ENCODE measurements at places on chromosomes 6 and 20.

DNA sequence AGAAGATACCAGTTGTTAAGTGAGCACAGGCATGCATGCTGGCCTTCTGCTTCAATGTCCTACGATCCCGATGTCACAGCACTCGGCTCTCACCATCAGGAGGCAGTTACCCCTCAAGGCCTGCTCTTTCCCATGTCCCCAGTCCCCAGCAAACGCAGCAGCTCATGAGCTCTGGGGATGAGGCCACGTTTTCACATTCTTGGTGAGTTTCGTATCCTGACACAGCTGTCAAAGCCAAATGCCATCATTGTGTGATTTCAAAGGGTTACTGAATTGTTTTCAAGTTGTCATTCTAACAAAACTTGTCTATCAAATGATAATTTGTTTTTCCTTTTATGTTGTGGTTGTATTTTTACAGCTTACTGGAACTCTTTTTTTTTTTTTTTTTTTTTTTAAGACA lies 226.9 kb upstream of the KCNG1 start:
- no peak for DNase-seq

GRCh38 chr20:46089167-46089416 lies 670 bp downstream of the NCOA5 start:
- DNase-seq, result no peak

DNA sequence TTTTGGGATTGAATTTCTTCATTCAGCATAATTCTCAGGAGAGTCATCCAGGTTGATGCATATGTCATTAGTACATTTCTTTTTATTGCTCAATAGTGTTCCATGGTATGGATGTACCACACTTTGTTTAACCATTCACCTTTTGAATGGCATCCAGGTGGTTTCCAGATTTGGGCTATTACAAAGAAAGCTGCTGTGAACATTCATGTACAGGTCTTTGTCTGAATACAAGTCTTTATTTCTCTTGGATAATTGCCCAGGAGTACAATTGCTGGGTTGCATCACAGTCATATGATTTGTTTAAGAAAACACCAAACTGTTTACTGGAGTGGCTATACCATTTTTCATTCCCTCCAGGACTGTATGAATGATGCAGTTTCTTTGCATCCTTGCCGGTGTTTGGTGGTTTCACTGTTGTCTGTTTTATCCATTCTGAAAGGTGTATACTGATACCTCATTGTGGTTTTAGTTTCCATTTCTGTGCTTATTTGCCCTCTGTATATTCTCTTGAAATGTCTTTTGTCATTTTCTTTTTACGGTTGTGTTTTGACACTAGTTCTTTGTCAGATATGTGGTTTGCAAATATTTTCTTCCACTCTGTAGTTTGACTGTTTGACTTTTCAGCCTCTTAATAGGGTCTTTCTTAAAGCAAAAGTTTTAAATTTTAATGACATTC lies 8.8 kb downstream of the CDKAL1 start:
- DNase-seq, result no peak

DNA sequence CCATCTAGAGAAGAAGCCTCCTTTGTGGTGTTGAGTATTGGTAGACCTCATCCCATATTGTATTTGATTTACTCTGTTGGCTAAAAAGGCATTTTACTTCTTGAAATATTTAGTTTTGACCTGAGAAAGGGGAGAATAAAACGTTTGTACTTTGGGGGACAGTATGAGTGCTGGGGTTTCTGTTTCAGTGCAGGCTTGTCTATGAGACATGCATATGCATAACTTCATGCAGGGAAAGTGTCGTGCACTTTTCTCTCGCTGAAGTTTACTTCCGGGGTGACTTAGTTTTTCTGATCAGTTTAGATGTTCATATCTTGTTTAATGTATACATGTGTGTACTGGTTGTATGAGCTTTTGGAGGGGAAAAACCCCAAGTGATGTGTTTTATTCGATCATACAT lies 59.5 kb downstream of the UTRN start:
- no peak for DNase-seq

DNA sequence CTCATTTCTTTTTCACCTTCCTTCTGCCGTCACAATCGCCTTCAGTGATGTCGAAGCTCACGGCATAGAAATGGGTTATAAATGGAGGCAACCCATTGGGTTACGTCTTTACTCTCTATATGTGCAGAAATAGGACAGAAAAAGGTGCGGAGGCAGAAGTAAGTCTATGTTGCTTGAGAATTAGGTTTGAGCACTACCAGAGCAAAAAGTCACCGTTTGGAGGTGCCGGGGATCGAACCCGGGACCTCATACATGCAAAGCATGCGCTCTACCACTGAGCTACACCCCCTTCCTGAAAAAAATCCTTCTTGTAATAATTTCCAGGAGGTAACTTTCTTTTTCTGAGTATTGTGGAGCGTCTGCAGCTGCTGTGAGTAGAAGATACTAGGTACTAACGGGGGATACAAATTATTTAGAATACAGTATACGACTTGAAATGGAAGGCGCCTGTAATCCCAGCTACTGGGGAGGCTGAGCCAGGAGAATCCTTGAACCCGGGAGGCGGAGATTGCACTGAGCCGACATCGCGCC lies 134.2 kb downstream of the TRIM27 start:
- DNase-seq, result peak; percentile 14

- DNase-seq, result no peak
Measured at GRCh38 chr6:122620428-122620827, 10.2 kb downstream of the PKIB start.

DNA sequence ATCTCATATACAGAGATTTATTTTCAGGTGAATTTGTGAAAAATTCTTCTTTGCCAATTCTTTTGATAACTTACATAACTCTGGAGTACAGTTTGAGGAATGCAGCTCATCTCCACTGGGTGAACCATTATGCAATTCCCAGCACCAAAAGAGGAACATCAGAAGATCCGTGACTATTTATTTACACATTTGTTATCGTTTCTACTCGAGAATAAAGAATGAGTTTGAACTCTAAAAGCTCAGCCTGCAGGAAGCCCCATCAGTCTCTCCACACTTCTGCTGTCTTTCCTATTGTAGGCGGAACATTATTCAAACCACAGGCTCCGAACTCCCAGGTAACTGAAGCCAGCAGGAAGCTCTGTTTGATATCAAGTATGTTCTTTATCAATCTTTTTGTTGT lies 95.9 kb upstream of the IFNGR1 start:
- DNase-seq, result no peak

DNA sequence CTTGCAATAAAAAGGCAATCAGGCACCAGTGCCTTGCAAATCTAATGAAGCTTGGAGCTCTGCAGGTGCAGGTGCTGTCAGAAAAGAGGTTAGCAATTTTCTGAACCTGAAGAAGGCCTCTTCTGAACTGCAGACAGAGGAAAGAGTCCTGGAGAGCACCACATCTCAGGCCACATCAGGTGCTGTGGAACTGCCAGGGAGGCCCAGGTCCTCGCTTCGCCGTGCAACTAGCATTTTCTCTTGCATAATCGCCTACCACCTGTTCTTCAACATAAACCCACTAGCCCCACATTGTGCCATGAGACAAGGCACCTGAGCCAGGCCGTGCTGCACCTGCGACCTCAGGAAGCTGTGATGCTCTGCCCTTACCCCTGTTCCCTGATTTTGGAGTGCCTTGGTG lies 187.6 kb downstream of the DTNBP1 start:
- no peak for DNase-seq

DNA sequence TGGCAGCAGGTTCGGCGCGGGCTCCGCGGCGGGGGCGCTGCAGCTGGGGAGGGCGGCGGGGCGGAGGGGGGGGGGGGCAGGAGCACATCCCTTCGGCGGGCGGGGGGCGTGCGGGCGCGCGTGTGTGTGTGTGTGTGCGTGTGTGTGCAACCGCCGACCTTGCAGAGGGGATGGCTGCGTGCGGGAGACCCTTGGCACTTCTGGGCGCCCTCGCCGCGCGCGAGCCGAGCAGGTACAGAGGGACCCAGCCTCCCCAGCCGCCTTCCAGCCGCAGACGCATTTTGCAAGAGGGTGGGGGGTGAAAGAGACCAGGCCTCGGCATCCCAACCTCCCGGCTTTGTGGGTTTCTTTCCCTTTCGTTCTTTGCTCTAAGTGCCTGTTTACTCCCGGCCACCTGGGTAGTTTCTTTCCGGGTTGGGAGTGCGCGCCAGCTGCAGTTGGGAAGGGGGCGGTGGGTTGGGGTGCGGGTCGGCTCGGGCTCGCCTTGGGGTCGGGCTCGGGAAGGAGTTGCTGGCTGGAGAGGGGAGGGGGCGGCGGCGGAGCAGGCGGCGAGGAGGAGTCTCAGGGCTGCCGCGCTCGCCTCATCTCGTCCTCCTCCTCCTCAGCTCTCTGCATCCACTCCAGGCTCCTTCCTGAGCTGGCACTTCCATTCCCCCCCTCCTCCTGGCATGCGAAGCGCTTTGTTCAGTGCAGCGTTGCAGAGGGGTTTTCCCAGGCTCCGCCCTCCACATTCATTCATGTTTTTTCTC lies 620 bp downstream of the HIVEP1 start:
- peak; percentile 87 for DNase-seq

GRCh38 chr6:123879749-123880148 lies 76.1 kb downstream of the NKAIN2 start:
- DNase-seq, result no peak

DNA sequence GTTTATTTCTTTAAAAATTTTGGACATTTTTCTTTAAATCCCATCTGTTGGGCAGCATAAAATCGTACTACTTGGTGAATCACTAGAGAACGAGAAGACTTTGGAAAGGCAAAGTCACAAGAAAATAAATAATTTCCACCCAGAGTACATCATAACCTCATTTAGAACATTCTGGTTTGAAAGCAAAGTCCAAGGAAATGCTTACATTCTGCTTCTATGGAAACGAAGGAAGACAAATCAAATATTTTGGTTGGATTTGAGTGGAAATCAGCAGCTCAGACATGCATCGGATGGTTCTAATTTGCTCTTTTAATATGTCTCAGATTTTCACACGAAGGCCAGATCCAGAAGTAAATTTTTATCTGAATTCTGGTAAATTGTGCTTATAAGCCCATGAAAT lies 60.7 kb upstream of the LTV1 start:
- no peak for DNase-seq

DNA sequence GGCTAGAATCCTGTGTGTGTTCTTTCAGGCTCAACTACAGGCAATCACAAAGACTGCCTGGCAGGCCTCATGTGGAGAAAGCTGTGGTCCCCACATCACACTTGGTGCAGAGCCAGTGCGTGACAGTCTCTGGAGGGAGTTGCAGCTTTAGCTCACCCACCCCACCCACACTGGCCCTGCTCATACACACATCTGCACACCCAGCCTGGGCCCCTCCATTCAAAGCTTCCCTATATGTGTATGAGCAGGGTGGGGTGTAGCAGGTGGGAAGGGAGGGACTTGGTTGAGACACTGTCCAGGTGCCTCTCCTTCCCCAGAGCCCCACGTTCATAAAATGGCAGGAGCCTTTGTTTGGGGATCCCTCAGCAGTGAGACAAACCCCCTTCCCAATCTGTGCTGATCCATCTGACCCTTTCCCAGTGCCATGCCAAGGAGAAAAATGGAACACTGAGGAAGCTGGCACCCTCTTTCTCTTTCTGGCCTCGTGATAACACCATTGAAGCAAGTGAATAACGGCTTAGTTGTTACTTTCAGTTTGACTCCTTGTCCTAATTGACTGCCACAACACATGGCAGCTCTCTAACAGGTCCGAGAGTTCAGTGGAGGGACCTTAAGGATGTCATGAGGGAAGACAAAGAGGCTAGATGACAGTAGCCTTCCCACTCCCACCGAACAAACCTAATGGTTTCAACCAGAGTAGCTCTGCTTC lies 53.8 kb upstream of the NRSN1 start:
- no peak for DNase-seq

GRCh38 chr6:105606831-105607463 lies 204.1 kb upstream of the PREP start:
- DNase-seq, result no peak

GRCh38 chr6:159438106-159438505 lies 254.9 kb downstream of the SOD2 start:
- no peak for DNase-seq

- no peak for DNase-seq
Measured at GRCh38 chr20:1345030-1345755, 16.3 kb upstream of the SDCBP2 start.

DNA sequence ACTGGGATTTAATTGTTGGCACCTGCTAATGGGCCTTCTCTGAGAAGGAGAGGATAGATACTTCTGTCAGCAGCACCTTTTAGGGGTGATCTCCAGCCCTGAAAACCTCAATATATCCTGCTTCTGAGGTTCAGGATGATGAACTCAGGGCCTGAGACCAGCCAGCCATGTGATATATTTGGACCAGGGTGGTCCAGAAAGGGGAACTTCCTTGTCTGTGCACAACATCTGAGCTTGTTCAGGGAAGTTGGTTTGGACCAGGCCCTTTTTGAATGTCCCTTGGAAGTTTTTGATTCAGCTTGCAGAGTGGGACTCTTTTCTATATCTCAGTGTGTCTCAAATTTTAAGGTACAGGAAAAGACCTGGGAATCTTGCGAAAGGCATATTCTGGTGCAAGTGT lies 85.8 kb downstream of the GFRA4 start:
- DNase-seq, result peak; percentile 45

GRCh38 chr6:106858653-106859092 lies 115.9 kb downstream of the CD24 start:
- no peak for DNase-seq

DNA sequence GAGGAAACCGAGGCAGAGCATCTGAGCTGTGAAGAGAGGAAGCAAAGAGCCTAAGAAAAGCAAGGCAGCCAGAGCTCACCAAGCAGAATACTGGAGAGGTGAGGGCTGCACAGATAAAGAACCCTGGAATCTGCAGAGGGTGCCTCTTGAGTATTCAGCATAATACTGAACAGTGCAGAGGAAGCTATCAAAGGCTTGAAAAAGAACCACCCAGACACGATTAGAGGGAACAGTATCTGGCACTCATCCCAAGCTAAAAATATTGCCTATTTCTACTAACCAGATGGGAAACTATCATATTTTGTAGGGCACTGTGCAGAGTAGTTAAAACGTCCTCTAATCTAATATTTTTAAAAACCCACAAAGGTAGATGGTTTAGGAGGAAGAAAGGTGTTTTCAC lies 41.8 kb upstream of the OPRM1 start:
- DNase-seq, result no peak

GRCh38 chr20:60937585-60937984 lies 314.5 kb upstream of the CDH4 start:
- no peak for DNase-seq

GRCh38 chr20:38894091-38894847 lies 31.9 kb upstream of the FAM83D start:
- peak; percentile 69 for DNase-seq

DNA sequence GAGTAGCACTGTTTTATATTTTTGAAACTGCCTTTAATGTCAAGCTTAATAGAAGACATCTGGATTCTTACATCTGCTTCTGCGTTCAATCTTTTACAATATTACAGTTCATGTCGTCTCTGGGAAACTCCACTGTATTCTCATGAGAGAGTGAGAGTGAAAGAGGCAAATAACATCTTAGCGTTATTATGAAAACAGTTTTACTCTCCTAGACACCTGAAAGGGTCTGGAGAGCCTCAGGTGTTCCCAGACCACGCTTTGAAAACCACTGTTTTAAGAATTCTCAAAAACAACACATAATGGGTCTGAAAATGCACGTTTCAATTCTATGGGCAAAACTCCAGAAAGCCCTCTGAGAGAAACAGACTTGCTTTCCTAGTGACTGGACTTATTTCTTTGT lies 63.3 kb downstream of the ARHGAP18 start:
- no peak for DNase-seq

GRCh38 chr6:11423072-11423471 lies 114.5 kb upstream of the TMEM170B start:
- no peak for DNase-seq

GRCh38 chr6:131004936-131005335 lies 58.1 kb downstream of the EPB41L2 start:
- DNase-seq, result no peak

GRCh38 chr20:19784511-19785172 lies 26.6 kb downstream of the RIN2 start:
- peak; percentile 91 for DNase-seq

- DNase-seq, result peak; percentile 13
Measured at GRCh38 chr6:2182251-2182650, 63.2 kb downstream of the GMDS start.

Data from Ammon's horn (tissue), 1 donor.